CD4-positive, alpha-beta T cell treated with Interleukin-4 for 1 hour (primary cell): ENCODE measurements at places on chromosomes 7 and 10.
A peak's percentile ranks its signal among the peaks of the same experiment; 100 is the strongest.

DNA sequence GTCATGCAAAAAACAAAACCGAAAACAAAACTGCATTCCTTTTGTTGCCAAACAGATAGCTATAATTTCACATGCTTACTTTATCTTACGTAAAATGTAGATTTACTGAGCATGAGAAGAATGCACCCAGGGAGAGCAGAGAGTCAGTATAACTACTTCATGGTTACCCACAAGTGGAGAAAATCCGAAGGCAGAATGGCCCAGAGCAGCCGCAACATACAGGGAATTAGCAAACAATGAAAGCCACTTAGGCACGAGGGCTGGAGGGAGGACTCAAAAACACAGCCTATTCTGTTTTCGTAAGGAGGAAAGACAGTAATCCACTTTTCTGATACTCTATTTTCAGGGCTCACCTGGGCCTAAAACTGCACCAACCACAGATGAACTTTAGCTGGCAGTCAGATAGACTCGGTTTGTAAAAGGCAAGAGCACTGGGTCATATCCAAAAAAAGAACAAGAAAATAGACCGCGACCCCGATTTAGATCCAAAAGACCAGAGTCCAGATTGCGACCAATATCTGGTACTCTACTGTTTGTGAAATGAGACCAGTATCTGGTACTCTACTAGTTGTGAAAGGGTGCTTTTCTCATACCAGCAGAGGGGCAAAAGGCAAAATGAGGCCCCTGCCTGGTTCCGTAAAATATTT is 1.3 kb downstream of the ITPRIP start:
- no peak for DNase-seq

DNA sequence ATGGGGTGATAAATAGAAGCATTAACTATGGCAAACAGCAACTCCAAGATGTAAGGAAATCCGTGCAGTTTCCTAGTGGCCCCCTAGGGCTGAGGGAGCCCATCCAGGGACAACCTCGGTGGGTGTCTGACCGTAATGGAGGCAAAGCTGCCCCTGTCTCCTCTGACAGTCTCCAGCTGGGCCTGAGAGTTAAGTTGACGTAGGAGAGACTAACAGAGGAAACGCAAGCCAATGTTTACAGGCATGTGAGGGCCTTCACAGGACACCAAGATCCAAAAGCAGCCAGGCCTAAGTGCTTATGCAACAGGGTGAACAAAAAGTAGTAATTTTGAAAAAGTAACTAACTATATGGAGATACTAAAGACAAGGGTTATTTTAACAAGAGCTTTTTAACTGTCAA is 330.0 kb upstream of the C7orf33 start:
- DNase-seq = no peak

GRCh38 chr10:26524161-26524896 is 86.2 kb downstream of the APBB1IP start:
- DNase-seq = no peak

GRCh38 chr10:86868353-86868752 is 89.1 kb downstream of the MMRN2 start:
- no peak for DNase-seq

GRCh38 chr10:108250936-108251620 is 1086.6 kb upstream of the SORCS1 start:
- DNase-seq = no peak

- peak; percentile 68 for DNase-seq
Observed at GRCh38 chr10:17430647-17431355, 23.6 kb downstream of the ST8SIA6 start.

- peak; percentile 44 for DNase-seq
Observed at GRCh38 chr7:39414224-39415035, 151.8 kb upstream of the YAE1 start.

- DNase-seq = peak; percentile 71
Observed at GRCh38 chr10:45418849-45419675, 45.0 kb downstream of the ALOX5 start.

DNA sequence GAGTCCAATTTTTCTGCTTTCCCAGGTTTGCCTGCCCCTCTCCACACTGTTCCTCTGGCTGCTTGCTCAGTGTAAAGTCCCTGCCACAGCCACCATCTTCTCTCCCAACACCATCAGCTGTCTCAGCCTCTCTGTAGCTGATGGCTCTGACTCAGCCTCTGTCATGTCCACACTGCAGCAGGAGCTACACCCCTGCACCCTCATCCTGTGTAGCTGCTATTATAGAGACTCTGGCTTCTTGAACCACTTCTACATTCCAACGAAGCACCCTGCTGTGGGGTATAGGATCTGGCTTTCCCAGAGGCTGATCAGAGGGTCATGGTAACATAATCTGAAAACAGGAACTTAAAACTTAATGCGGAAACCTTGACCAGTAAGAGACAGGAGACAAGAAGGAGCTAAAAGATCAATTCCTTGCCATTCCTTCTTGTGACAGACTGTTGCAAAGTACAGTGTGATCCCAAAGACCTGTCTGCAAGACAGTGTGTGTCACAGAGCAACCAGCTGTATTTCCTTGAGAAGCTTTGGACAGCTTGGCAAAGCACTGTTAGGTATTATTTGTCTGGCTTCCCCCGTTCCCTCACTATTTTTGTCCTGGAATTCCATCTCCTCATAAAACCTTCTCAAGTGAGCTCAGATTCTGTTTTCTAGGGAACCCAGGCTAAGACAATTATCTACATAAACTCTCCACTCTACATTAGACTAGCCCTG is 42.3 kb downstream of the NRCAM start:
- DNase-seq = no peak

DNA sequence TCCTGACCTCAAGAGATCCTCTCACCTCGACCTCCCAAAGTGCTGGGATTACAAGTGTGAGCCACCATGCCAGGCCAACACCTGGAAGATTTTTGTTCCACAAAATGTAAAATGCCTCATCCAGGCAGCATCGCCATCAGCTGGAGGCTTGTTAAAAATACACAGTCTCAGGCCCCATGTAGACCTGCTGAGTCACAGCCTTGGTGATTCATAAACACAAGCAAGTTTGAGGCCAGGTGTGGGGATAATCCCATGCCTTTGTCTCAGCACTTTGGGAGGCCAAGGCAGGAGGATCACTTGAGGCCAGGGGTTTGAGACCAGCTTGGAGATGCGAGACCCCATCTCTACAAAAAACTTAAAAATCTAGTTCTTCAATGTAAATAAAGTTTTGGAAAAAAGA is 49.1 kb upstream of the FOXK1 start:
- DNase-seq = no peak

- DNase-seq = no peak
Observed at GRCh38 chr7:30907527-30908267, 4.0 kb upstream of the AQP1 start.

DNA sequence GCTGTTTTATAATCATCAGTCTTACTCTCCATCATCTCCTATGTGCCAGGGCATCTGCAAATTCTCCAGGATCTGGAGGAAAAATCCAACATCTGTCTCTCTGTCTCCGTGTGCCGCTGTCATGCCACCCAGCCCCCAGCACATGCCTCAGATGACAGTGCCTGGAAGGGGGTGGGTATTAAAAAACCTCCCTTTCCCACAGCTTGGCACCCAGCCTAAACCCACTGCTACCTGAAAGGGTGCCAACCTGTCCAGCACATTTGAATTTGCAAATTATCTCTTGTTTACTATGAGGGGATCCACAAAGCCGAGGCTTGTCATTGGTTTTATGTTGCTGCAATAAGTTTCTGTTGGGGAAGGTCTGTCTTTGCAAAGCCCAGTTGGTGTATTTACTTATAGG is 73.1 kb downstream of the EMX2 start:
- DNase-seq = no peak

DNA sequence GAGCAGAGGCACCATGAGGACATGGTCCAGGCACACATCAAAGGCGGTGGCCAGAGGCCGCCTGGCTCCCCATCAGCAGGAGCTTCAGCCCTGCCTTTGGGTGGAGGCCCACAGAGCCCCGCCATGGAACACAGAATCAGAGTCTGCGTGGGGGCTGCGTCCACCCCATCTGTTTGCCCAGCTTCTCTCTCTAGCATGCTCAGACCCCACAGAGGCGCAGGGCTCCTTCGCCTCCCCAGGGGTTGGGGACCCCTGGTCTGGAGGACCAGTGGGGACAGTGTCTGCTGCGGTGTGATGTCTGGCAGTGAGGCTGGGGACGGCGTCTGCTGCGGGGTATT is 321.9 kb downstream of the PTPRN2 start:
- DNase-seq = no peak

GRCh38 chr7:94658826-94659225 is 2.9 kb upstream of the SGCE start:
- no peak for DNase-seq

DNA sequence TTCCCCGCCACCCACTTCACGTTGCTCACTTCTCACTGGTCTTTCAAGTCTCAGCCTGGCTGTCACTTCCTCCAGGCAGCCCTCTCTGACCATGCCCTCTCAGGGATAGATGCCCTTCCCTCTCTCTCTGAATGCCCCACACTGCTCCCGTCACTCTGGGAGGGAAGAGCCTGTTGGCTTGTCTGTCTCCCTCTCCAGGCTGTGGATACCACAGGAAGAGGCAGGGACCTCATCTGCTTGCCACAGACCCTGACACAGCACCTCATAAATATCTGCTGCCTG is 93.1 kb downstream of the OAT start:
- DNase-seq = no peak

GRCh38 chr10:105803206-105803605 is 1162.1 kb downstream of the SORCS3 start:
- no peak for DNase-seq

GRCh38 chr10:122468307-122468925 is 7.1 kb downstream of the HTRA1 start:
- DNase-seq = no peak

DNA sequence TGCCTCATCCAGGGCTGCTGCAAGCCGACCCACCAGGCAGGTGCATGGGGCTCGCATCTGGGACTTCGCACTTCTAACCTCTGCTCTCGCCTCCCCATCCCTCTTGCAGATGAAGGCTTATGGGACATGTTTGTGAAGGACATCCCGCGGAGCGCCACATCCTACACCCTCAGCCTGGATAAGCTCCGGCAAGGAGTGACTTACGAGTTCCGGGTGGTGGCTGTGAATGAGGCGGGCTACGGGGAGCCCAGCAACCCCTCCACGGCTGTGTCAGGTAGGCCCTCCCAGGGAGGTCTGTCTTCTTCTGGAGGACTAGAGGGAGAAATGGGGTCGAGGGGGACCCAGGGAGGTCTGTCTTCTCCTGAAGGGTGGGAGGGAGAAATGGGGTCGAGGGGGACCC is 448.9 kb upstream of the FOXK1 start:
- DNase-seq = no peak

GRCh38 chr7:74615933-74616780 is 41.4 kb upstream of the GTF2I start:
- DNase-seq = no peak

DNA sequence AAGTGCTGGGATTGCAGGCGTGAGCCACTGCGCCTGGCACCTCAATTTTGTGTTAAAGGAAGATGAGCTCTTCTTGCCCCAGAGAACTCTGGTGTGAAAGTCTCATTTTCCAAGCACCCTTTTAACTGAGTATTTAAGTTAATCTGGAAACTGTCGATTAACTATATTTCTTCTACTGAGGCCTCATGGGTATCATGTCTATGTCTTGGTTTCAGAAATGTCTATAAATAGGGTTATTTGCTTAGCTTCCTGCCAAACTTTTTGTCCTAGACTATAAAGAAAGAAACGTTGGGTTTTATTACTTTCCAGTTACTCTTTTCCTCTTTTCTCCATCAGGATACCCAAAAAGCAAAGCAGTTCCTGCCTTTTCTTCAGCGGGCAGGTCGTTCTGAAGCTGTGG is 102.4 kb downstream of the LRRC4 start:
- no peak for DNase-seq

GRCh38 chr7:2084331-2084730 is 148.4 kb downstream of the MAD1L1 start:
- no peak for DNase-seq

DNA sequence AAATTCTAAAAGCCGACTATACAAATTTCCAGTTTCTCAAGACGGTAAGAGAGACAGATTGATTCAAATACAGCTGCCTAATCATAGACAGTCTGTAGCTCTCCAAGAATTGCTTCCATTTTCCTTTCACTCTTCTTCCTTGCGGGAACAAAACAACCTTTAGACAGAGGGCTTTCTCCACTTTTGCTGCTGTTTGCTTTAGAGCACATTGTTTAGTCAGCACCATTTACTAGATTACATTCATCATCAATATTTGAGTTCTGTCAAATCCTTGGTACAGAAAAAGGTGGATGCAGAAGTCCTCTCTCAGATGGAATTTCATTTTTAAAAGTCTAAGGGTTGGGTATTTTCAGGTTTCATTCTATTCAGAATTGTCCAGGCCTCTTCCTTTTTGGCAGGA is 137.4 kb downstream of the CHRM2 start:
- no peak for DNase-seq

DNA sequence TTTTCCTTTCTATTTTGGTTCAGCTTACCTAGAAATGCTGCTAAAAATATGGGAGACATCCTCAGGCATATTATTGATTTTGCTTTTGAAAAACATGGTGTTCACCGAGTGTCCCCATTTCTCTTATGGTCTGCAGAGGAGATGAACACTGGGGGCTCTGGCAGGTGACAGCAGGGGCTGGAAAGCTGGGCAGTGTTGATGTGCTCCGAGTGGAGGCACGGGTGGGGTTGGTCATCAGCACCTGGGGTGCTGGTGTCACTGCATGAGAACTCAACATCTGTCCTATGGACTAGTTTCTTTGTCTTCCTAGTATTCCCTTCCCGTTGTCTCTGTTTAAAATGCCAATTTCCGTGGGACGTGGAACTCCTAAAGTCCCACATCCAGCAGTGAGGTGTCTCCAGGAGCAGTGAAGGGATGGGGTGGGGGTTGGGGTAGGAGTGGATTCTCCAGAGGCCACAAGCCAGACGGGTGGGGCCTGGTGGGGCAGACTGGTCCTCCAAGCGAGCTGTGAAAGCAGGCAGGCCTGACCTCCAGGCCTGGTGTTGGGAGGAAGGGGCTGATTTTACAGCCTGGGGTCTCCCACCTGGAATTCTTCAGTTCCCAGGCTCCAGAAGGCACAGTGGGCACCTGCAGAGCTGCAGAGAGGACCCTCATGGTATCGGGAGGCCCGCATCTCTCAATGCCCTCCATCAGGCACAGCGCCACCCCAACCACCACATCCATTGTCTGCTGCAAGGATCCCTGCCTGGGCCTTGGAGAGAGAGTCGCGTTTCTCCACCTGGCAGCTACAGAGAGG is 24.4 kb downstream of the ZNF775 start:
- peak; percentile 9 for DNase-seq

DNA sequence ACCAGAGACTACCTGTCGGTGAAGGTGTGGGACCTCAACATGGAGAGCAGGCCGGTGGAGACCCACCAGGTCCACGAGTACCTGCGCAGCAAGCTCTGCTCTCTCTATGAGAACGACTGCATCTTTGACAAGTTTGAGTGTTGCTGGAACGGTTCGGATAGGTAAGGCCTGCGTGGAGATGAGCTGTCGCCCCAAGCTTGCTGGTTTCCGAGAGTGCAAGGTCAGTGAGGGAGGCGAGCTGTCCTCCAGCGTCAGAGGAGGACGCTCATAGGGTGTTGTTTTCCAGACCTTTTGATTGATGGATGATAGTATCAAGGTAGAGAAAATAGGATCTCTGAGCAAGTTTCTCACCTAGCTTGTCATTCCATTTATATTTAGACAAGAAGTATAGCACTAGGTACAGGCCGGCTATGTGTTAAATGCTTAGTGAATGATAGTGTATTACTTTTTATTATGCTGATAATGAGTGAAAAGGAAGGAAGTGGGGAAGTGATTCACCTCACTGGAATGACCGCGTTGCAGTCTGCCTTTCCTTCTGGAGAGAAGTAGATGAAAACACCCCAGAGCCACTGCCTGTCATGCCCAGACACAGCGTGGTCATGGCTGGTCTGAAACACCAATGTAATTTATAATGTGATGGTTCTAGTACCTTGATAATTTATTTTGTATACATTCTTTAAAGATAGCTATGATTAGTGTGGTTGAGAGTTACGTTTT is 33.9 kb downstream of the BNIP3 start:
- no peak for DNase-seq

GRCh38 chr7:5854738-5855137 is 25.9 kb upstream of the OCM start:
- no peak for DNase-seq
